ENCODE measurements at places on chromosomes 7 and 10.

DNA sequence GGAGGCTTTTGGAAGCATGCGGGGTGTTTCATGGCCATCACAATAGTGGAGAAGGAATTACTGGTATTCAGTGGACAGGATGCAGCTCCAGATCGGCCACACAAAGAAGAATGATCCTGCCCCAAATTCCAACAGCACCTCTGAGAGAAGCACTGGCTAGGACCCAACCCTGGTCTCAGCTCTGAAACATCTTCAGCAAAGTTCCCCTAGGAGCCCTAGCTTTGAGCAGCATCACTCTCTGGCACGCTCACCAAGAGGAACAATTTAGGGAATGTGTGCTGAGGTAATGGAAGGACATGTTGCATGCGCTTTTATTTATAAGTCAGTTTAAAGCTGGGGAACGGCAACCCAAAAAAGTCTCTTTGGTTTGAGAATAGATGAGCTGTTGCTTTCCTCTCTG, 5.5 kb upstream of the OPN1SW start:
- DNase-seq = no peak

DNA sequence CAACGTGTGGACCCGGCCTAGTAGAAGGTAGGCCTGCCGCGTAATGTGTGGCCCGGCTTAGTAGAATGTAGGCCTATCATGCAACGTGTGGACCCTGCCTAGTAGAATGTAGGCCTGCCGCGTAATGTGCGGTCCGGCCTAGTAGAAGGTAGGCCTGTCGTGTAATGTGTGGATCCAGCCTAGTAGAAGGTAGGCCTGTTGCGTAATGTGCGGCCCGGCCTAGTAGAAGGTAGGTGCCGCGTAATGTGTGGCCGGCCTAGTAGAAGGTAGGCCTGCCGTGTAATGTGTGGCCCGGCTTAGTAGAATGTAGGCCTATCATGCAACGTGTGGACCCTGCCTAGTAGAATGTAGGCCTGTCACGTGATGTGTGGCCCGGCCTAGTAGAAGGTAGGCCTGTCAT, 11.9 kb upstream of the GTPBP4 start:
- DNase-seq = no peak

GRCh38 chr7:142910031-142910433, 23.5 kb downstream of the TRPV5 start:
- DNase-seq = no peak

DNA sequence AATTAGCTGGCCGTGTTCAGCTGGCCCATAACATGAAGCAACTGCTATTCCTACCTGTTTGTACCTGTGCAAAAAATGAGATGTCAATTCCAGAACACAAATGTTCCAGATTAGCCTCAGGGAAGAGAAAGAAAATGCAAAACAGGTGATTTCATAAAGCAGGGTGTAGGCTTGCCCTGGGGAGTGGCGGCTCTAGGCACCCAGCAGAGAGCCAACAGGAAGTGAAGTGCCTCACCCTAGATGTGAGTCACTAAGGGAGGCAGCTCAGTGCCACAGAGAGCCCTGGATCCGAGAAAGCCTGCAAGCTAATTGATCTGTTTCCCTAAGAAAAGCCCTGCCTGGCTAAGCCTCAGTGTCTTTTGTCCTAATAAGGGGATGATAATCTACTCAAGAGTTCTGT, 240.0 kb downstream of the ARHGAP21 start:
- DNase-seq = peak; percentile 72

DNA sequence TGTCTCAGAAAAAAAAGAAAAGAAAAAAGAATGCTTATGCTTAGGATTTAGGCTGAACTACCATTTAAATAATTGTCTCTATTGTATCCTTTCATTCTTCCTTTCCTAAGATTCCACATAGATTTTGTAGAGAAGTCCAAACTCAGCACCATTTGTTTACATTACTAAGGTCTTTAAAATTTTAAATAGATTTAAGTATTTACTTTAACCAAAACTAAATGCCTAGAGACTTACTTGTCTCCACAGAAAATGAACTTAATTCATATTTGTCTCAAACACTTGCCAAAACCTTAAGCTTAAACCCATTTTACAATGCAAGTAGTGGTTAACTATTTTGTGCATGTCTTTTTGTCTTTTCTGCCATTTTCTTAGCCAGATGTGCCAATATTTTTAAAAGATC, 54.1 kb upstream of the ABI1 start:
- DNase-seq = no peak

Measured in iPS-NIHi11 (cell line).